ENCODE measurements at places on chromosomes 2 and 18. TPM values are rescaled to one million over a fixed set of nuclear protein-coding genes. Genes with fewer than 3 reads are reported as not detected.

DNA sequence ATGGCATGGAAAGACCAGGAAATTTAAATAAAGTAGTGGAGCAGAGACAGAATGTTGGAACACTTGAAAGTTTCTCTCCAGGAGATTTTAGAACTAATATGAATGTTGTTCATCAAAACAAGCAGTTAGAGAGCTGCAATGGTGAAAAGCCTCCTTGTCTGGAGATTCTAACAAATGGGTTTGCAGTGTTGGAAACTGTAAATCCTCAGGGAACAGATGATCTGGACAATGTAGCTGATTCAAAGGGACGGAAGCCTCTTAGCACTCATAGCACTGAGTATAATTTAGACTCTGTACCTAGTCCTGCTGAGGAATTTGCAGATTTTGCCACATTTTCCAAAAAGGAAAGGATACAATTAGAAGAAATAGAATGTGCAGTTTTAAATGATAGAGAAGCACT lies 27.7 kb downstream of the AFTPH start:
- DNase-seq: no peak

DNA sequence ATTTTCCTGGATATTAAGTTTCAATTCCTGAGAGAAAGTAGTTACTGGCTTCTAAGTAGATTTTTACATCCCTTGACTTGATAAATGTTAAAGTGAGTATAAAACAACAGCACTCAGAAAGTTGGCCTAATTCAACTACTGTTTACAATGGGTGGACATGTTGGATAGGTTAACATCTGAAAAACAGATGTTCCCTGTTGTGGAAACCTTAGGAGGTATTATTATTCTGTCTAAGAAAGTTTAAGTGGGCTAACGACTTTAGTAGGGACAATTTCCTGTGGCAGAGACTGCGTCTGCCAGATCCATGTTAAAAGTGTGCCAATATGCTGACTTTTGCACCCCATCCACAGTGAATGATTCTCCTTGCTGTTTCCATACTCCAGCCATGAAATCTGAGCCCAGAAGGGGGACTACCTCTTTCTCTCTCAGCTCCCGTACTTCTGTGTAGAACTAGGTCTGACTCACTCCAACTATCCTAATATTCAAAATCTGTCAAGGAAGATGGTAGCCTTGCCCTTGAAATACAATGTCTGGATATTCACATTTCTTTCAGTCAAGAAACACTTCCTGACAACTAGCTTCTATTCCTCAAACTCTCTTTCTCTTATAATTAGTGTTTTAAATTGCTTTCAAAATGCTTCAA lies 327.5 kb upstream of the HNRNPA3 start:
- DNase-seq: no peak

DNA sequence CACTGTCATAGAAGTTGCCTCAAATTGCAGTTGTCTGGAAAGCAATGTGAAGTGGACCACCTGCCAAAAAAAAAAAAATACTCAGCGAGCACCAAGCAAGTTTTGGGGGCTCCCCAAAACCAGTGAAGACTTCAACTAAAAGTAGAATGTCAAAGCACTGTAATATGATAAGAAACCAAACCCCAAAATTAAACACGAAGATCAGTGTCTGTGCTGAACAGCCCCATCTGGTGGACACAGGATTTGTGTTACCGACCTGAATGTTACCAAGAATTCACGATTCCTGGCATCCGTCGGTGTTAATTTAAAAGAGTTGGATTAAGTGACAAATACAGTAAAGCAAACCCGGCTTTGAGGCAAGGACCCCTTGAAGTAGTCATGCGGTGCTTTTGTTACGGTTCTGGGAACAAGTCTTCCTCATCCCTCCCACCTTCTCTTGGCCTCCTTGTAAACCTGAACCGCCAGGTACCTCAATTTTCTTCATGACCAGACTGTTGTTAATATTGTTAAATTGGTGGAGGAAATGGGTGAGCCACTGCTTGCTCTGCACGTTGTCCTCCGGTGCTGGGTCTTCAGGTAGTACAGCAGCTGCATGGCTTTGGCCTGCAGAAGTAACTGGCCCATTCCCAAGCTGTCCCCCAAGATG lies 31.3 kb upstream of the SSB start:
- DNase-seq: peak; percentile 76

GRCh38 chr2:158969162-158969714 lies 798 bp downstream of the TANC1 start:
- DNase-seq: no peak

GRCh38 chr2:79041032-79041448 lies 15.5 kb downstream of the REG3G start:
- DNase-seq: no peak

GRCh38 chr18:61869636-61870035 lies 23.2 kb downstream of the RNF152 start:
- no peak for DNase-seq

The CNDP1 gene
- total RNA-seq: not detected

- DNase-seq: no peak
These were observed 327.2 kb upstream of the PKDCC start for GRCh38 chr2:41720331-41721251.

- peak; percentile 17 for DNase-seq
These were observed 37.9 kb downstream of the MTERF4 start for GRCh38 chr2:241064008-241064801.

DNA sequence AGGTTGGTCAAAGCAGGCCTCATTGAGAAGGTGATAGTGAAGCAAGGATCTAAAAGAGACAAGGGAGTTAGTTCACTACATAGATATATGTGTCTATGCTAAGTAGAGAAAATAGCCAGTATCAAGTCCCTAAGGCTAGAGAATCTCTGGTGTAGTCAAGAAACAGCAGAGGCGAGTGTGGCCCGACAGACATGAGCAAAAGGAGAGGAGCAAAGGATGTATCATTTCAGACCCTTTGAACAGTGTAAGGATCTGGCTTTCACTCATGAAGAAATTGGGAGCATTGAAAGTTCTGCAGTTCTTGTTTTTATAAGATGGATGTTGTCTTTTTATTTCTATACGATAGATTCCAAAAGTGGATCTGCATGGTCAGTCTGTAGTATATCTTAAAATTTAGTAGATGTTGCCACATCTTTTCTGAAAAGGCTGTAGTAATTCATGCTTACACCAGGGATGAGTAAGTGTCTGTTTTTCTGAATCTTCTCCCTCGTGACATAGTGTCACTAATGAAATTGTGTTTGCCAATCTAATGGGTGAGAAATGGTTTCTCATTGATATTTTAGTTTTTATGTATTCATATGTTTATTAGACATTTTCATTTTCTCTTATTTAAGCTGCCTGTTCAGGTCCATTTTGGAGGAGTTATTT lies 18.8 kb downstream of the SP100 start:
- DNase-seq: no peak

The UGT1A1 gene
- not detected for total RNA-seq

DNA sequence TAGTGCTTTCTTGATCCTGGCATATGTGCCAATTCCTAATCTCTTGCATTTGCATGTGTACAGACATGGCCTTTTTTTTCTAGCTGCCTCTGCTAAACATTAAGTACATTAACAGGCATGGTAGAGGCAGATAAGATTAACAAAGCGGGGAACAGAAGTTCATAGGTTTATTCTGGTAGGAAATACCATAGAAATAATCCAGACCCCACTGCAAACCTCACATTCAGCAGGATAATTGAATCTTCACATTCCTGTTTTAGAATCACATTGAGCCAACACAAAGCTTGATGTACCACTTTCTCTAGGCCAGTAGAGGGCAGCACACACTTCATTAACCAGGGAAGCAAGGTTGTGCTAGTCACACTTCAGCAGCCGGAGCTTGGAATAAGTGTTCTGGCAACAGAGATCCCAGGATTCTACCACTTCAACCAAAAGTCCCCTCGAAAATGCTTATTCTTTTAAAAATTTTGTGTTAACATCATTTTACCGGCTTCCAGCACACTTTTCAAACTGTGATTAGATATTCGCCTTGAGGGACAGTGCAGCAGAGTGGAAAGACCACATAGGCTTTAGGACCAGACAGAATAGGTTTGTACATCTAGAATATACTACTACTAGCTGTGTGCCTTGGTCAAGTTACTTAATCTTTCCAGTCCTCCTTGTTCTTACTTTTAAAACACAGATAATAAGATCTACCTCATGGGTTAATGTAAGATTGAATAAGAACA lies 420.2 kb upstream of the CHST9 start:
- DNase-seq: peak; percentile 49

DNA sequence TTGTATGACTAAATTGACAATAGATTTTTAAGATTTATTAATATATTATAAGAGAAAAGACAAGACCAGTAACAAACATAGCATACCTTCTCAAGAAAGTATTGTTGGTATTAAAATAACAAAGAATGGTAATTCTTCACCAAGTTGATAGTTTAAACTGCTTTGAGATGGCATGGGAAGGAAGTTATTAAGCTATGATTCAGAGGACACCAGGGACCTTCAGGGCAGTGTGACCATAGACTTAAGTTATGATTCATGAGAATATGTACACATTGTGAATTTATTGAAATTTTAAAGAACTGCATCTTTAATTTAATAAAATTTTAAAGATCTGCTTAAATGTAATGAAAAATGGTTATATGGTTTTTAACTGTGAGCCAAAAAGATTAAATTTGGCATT lies 205.7 kb downstream of the DSEL start:
- DNase-seq: no peak

- DNase-seq: no peak
These were observed 20.8 kb downstream of the NOL4 start for GRCh38 chr18:34203866-34204265.

DNA sequence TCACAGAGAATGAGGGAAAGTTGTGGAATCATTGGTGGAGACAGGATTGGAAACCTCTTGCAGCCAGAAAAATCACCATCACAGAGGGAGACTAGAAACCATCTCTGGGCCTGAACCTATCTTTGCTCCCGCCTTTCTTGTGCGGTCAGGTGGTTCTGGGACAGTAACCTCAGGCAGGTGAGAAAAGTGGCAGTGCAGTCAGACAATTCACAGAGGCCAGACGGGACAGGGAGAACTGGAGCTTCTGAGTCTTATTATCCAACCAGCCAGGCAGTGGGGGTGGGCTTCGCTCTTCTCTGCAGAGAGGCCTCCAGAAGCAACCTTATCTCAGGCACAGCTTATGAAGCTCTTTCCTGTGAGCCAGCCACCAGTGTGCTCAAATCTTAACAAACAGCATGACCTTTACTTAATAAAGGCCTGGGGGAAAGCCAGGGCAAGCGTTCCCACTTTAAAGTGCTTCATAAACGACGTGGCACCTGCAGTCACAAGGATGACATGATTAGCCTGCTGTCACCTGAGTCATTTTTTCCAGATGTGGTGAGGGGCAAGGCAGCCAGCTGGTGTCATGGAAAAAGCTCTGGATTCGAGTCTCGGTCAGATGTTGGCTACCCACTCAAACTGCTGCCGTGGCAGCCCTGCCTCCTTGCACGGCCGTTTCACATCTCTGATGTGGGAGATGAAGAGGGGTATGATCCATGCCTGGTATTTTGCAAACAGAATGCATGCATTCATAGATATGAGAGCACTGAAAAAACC lies 109.7 kb downstream of the B3GNT2 start:
- DNase-seq: peak; percentile 35

The RAMP1 gene
- 4.9 TPM for total RNA-seq

The ACADL gene
- total RNA-seq: not detected

The SERPINB13 gene
- not detected for total RNA-seq

GRCh38 chr2:113910110-113910717 lies 20.3 kb downstream of the ACTR3 start:
- DNase-seq: no peak

The LINC00305 gene
- not detected for total RNA-seq

- DNase-seq: no peak
These were observed 58.0 kb downstream of the LRRFIP1 start for GRCh38 chr2:237685408-237685807.

The DLGAP1 gene
- total RNA-seq: not detected

The ARHGAP25 gene
- 97.8 TPM for total RNA-seq

- no peak for DNase-seq
These were observed 52.8 kb downstream of the FAM178B start for GRCh38 chr2:96933305-96934181.

DNA sequence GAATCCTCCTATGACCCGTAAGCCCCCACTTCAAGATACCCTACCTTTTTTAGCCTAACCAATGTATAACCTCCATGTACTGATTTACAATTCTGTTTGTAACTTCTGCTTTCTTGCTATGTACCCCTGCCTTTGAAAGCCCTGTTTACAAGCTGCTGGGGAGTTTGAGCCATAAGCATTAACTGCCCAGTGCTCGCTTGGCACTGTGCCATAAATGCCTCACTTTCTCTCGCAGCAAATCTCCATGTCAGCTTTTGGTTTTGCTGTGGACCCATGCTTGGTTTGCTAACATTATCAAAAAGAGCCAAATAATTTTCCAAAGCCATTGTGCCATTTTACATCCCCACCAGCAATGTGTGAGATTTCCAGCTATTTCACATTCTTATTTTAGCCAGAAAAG lies 51.8 kb downstream of the TEX51 start:
- DNase-seq: no peak

GRCh38 chr2:23568626-23569190 lies 183.7 kb downstream of the KLHL29 start:
- no peak for DNase-seq

DNA sequence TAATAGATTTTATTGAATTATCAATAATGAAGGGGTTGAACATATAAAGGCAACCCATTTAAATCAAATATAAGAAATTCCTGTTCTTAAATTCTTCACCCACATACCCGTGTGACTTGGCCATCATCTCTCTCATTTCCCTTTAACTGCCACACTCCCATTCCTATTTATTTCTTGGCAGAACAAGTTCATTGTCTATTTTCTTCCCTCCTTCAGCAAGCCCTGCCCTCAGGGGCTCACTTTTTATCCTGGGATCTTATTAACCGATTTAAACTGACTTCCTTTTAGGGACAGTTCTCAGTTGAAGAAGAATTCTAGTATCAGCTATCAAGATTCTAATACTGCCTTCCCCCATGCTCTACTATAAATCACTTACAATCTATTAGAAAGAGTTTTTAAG lies 123.2 kb downstream of the FTCDNL1 start:
- no peak for DNase-seq

The RAB17 gene
- total RNA-seq: not detected

DNA sequence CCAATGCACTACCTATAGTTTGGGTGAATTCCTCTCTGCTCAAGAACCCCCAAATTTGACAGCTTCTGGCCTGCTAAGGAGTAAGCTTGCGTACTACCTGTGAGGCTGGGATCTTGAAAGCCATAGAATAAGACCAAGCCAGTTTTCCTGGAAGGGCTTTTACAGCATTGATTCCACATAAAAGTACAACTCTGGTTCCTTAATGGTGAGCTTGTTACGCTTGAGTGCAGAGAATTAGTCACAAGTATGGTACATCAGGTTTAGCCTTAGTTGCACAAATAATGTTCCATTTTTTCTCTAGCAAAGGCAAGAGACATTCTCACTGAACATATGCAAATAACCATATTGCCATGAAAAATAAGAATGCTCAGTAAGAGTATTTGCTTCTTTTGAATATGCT lies 39.1 kb upstream of the STK39 start:
- DNase-seq: no peak

The HJURP gene
- total RNA-seq: 139 TPM

- no peak for DNase-seq
These were observed 165.2 kb downstream of the MREG start for GRCh38 chr2:215848146-215848545.

The IL1F10 gene
- not detected for total RNA-seq

DNA sequence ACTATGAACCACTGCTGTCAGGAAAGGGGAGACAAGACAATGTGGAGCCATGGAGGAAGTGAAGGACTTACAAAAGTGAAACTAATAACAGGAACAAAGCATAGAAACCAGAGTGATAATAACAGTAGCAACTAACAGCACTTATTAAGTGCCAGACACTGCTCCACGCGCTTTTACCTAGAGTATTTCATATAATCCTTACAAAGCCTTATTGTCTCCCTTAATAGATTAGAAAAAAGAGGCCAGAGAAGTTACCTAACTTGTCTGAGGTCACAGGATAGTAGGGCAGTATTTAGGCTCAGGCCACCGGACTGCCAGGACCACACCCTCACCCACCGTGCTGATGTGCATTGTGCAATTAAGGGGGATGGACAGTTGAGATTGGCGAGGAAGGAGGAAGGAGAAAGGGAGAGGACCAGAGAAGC lies 98.6 kb upstream of the NFU1 start:
- DNase-seq: no peak
